Coronary artery (tissue), 2 donors: ENCODE measurements at places on chromosomes 11 and 22.

DNA sequence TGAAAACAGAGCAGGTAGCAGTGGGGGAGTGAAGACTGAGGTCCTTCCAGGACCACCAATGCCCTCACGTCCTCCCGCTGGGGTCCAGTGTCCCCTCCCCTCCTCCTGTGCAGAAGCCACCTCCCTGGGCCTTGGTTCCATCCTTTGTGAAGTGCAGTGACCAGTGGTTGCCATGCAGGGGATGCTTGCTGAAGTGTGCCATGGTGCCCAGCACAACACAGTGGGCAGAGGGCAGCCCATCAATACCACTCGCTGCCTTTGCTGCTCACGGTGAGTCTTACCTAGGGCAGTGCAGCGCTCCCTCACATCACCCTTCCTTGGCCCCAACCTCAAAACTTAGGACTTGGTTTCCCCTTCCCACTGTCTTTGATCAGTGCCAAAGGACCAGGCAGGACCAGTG lies 12.9 kb downstream of the MYEOV start:
- no peak for DNase-seq

- DNase-seq: no peak
Observed at GRCh38 chr22:44519886-44520285, 21.9 kb upstream of the RTL6 start.

GRCh38 chr11:37905707-37906417 lies 1307.8 kb upstream of the RAG2 start:
- DNase-seq: no peak

GRCh38 chr11:2717561-2718325 lies 17.9 kb upstream of the KCNQ1OT1 start:
- no peak for DNase-seq

DNA sequence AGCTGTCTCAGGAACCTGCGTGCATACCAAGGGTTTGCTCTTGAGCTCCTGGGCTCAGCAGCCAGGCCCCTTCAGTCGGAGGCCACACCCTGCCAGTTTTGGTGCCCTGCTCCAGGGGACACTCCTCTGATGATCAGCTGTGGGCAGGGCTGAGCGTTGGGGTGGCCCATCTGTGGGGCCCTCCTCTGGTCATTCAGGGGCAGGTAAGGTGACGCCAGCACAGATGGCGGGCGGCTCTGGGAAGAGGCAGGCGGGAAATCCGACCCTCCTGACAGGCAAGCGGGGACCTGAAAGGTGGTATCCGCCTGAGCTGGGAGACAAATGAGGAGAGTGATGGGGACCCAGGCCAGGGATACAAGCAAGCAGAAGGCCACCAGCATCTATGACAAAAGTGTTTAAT lies 3.8 kb upstream of the MFNG start:
- DNase-seq: no peak

- no peak for DNase-seq
Observed at GRCh38 chr22:17726928-17727897, 47.1 kb downstream of the BID start.

- no peak for DNase-seq
Observed at GRCh38 chr22:21823740-21824444, 43.6 kb downstream of the MAPK1 start.

DNA sequence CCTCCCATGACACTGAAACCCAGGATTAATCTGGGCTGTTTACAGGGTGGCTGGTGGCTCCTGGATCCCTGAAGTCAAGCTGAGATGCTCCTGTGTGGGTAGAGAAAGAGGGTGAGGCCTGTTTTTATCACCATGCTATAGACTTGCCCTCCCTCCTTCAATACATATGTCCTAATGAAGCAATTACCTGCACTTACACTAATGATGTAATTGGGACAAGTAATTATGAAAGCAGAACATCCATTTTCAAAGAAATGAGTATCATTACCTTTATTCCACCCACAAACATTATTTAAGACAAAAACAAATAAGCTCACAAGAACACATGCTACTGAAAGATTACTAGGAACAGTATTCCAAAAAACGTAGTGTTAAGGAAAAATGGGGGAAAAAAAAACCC lies 64.3 kb upstream of the CHRM4 start:
- no peak for DNase-seq

GRCh38 chr11:34642001-34642554 lies 21.2 kb downstream of the EHF start:
- DNase-seq: no peak

DNA sequence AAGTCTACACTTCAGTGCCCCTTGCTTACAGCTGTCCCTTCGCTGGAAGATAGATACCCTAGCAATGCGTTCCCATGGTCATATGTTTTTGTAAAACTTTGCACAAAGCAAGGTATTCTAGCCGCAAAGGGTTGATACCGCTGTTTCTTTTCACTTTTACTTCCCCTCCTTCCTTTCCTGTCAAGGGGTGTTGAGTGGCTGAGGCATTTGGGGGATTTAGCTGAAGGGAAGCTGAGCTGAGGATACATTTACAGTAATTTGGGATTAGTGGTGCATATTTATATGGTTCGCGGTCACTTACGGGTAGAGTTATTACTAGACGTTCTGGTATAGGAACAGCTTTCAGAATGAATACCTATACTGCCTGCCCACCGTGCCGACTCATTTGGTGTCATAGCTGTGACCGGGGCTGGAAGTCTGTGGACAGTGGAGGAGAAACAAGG lies 86.9 kb upstream of the WNT11 start:
- DNase-seq: no peak
